ENCODE measurements at places on chromosomes 3 and 15. TPM values are rescaled to one million over a fixed set of nuclear protein-coding genes. Genes with fewer than 3 reads are reported as not detected.

DNA sequence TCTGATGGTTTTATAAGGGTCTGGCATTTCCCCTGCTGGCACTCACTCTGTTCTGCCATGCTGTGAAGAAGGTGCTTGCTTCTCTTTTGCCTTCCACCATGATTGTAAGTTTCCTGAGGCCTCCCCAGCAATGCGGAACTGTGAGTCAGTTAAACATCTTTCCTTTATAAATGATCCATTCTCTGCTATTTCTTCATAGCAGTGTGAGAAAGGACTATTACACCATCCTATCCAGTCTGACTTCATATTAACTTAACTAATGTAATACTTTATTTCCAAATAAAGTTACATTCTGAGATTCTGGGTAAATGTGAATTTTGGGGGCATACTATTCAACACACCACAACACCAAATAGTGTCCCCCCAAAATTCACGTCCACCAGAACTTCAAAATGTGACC lies 22.2 kb upstream of the MAP3K13 start:
- no peak overlapping the region for H3K27ac ChIP-seq
- no peaks in the 10 kb centered on the region for H3K36me3 ChIP-seq
- H3K4me1 ChIP-seq, result peaks cover 3% of the 10 kb centered on the region
- H3K27me3 ChIP-seq, result no peaks in the 10 kb centered on the region
- no peak overlapping the region for H3K4me3 ChIP-seq

DNA sequence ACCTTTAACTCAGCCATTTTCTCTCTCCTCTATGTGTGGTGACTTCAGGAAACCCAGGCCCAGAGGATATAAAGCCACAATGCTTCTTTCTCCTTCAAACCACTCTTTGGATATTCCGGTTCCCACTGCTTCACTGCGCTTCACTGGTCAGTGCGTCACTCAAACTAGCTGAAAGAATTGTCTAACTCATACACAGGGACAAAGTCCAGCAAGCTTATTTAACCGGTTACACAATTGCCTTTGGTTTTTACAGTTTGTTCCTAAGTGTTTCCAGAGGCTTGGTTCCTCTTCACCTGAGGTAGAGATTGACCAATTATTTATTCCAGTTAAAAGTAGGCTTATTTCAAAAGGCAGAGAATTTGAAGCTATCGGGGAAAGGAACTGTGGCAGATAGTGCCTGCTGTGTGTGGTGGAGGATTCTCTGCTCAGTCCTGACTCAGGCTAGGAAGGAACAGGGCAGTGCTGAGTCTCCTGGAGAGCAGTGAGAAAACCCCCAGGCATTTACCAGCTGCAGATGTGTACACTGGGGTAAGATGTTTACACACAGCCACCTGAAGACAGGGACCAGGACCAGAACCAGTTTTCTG lies at the start of gene HGD:
Gene HGD (minus strand): TSS at position 145 of the 587 bp plus-strand sequence. CDS start 128 bp downstream, at position 17.
- H3K4me3 ChIP-seq, result no peak within 1 kb of the TSS
- no peaks in the 10 kb centered on the region for H3K27me3 ChIP-seq
- H3K27ac ChIP-seq, result no peak within 1 kb of the TSS

The SHC4 gene
- total RNA-seq, result 4.6 TPM

The FEZF2 gene
- total RNA-seq, result not detected

The EPB42 gene
- not detected for total RNA-seq

The RLBP1 gene
- not detected for total RNA-seq

DNA sequence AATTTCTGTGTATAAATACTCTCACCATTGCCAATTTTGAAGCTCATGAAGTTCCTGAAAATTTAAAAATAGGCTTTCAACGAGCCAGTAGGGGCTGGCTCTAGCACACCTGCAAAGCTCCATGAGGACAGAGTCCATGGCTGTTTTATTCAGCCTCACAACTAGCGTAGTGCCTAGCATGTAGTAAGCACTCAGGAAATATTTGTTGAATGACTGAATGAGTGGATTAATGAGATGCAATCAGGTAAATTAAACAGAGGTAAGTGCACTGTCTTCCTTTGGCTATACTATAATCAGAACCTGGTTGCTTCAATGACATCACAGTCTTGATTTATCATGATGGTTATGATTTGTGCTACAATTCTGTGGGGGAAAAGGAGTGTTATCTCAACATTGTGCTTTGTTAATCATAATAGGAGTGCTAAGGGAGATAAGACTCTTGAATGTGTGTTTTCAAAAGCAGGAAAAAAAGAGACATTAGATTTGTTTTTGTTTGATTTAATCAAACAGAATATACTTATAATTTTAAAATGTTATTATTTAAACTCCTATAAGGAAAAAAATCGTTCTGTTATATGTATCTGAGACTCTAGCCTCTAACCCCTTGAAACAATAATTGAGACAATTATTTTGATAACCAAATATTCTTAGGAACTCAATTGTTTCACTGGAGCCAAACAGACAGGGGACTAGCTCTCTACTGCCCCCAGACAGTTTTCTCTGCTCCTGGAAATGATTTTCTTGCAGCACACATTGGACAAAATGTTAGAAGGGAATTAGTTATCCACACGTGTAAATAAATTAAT lies 171.7 kb upstream of the ATP11B start:
- peaks cover 30% of the 10 kb centered on the region for H3K27me3 ChIP-seq
- no peaks in the 10 kb centered on the region for H3K36me3 ChIP-seq
- no peak overlapping the region for H3K4me3 ChIP-seq
- peaks cover 1% of the 10 kb centered on the region for H3K4me1 ChIP-seq

The COPB2 gene
- total RNA-seq, result 178 TPM
